Activated naive CD4-positive, alpha-beta T cell treated with anti-CD3 and anti-CD28 coated beads for 36 hours (primary cell): ENCODE measurements at places on chromosomes 2 and 18.

GRCh38 chr18:57077005-57077765, 69.7 kb upstream of the BOD1L2 start:
- DNase-seq = no peak

DNA sequence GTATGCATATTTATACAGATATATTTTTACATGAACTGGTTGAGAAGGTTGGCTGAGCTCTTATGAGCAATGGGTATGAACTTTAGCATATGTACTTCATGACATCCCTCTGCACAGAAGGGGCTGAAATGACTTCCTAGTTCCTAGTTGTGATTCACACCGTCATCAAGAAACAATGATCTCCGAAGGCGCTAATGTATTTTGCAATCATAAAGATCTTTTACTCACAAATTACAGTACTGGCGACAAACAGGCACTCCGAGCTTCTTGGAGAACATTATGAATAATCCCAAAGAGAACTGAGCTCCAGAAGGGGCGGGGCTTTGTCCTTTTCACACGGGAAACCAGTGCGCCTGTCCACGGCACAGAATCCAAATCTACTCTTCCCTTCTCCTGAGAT, 18.1 kb downstream of the BCL2 start:
- no peak for DNase-seq

- DNase-seq = no peak
Measured at GRCh38 chr2:11540148-11540995, 6.5 kb downstream of the GREB1 start.

DNA sequence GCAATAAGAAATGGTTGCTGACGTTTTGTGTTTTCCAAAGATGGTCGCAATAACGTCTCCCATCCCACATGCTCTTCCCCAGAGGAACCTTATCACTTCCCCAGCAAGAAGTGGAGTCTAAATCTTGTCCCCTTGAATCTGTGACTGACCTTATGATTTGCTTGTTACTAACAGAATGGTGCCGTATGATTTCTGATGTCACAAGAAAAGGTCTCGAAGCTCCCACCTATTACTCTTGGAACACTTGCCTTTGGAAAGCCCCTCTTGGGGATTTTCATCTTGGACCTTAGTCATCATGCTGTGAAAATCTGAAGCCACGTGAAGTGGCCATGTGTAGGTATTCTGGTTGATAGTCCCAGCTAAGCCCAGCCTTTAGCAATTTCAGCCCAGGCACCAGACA, 86.2 kb upstream of the GLS start:
- peak; percentile 24 for DNase-seq

DNA sequence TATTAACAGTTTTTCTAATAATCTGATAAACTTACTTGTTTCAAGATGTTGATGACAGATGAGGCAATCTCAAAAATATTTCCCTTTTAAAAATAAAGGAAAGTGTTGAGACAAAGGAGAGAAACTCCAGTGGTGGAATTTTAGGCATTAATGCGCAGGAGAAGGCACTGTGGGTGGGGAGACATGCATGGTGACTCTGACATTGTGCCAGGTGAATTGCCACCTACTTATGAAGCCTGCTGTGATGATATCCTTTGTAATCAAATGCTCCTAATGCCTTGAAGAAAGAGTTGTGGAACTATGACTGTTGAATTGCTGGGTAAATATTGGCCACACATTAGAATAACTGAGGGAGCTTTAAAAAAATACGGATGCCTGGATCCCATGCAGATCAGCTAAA, 101.4 kb downstream of the PLA2R1 start:
- no peak for DNase-seq

DNA sequence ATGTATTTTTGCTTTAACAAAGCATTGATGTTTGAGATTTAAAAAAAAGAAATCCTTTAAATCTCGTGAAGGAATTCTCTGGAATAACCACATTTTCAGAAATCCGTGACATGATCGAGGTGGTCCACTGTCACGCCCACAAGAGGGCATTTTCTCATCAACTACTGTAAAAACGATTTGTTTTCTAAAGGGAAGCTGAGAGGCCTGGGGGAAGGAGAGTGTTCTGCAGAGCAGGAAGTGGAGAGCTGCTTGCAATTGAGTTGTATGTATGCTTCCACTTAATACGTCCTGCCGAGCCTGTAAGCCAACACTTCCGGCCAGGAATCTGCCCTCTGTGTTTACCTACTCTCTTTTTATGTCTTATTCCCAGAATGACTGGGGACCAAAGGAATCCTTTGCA, 19.4 kb downstream of the KLHL29 start:
- DNase-seq = peak; percentile 47

DNA sequence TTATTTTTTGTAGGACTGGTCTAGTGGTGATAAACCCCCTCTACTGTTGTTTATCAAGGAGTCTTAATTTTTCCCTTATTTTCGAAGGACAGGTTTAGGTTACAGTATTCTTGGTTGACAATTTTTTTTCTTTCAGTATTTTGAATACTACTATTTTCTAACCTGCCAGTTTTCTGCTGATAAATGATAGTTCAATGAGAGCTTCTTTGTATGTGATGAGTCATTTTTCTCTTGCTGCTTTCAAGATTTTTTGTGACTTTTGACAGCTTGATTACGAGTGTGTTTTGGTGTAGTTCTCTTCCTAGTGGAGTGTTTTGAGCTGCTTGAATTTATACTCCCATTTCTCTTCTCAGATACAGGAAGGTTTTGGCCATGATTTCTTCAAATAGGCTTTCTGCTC, 77.5 kb downstream of the ACSL3 start:
- no peak for DNase-seq
